ENCODE measurements at places on chromosomes 4 and X.

DNA sequence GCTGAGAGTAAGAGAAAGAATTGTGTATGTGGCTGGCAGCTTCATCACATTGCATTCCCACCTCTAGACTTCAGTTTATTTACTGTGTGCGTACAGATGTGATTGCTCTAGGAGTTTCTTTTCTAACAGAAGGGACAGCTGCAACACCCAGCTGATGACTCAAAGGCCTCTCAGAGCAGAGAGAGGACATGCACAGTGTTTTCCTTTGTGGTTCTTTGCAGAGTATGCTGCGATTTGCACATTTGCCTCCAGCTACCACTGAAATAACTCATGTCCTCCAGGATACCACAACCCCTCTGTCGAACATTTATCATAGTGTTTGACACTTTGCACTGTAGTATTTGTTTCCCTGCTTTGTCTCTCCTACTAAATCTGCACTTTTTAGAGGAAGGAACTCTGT is 294.1 kb downstream of the STIM2 start:
- no peak for ATAC-seq

GRCh38 chrX:96455078-96455477 is 229.6 kb upstream of the DIAPH2 start:
- ATAC-seq = no peak

DNA sequence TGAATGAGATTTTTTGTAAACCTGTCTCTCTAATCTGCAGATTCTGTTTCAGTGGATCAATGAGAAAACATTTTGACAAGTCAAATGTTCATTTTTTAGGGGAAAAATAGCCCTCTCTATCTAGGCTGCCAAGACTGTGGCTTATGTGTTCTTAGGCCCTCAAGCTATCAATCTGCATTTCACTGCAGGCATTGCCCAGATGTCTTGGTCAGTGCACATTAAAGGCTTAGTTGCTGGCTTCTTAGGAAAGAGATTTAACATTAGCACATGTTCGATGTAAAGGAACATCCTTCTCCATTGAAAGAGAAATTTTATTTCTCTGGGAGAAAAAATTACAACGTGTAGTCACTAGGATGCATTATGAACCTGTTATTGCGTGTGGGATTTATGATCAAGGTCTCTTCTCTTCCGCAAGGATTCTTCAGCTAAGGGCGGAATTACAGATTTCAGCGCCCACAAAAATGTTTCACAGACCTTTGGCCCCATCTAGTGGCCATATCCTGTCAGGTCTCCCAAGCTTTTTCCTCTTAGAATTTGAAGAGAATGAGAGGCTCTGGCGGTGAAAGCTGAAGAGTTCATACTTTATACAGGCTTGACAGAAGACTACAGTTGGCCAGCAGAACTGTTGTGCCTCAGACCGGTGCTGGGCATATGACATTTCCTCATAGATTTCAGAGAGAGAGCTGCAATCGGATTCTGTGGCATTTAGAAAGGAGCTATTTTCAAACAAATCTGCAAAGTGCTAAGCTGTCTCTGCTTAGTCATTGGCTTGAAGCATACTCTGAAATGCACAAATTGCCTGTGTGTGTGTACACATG is 144.6 kb upstream of the NOCT start:
- no peak for ATAC-seq

DNA sequence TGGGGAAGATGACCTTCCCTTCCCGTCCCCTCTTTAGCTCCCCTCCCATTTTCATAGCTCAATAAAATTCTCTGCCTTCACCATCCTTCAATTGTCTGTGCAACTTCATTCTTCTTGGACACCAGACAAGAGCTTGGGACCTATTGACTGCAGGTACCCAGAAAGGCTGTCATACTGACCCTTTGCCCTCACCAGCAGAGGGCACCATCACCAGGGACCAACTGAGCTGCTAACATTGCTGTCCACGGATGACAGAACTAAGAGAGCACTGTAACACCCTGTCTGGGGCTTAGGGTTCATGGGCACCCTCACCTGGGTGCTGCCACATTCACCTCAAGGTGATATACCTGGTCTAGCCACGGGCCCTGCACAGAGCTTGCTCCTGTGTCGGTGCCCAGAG is 141.3 kb upstream of the VCX3B start:
- ATAC-seq = no peak

GRCh38 chrX:33207056-33207455 is 4.3 kb downstream of the DMD start:
- ATAC-seq = no peak

DNA sequence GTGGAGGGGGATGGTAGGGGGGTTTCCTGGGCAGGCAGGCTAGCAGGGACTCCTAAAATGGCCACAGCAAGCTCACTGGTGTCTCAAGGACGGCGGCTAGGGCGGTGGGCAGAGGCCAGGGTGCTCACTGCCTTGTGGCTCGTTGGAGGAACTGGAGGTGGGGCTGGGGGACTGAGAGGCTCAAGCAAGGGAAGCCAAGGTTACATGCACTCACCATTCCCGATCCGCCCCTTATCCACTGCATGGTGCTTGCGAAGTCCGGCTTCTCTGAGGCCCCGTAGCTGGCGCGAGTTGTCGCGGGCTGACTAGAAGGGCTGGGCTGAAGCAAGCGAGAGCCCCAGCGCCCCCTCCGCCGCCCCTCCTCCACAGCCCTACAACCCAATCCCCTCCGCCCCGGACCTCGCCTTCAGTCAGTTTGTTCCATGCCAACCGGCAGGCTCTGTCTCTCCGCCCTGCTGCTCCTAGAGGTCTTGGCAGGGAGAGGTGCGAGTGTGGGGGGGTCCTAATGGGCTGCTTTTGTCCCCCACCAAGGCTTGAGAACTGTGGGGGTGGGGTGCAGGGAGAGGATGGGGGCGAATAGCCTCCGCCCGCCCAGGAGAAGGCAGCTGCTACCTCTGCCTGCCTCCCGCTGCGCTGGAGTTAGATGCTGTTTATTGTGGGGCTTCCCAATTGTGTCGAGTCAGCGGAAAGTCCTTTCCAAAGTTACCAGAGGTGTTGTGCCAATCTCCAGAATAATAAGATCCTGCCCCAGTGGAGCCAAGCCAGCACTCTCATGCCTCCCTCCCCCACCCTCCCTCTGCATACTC is at the start of gene ARHGEF9:
TSS of gene ARHGEF9 (minus strand) at position 313 of the 806 bp plus-strand sequence. CDS start at position 244, 69 bp downstream.
- ATAC-seq = no peak

DNA sequence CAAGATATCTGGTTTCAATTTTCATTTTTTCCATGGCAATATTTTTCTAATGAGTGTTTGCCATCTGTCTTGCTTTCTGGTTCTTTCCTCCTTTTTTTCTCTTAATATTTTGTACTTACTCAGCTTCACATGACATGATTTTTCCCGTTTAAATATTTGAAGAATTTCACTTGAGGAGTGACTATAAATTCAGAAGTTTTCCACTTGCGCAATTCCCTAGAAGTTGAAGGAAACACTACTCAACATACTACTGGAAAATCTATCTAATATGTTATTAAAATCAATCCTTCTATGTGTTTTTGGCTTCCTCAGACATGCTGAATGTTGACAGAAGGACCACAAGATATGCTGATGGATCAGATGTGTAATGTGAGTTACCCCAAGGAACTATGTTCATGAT is 36.8 kb upstream of the BANK1 start:
- ATAC-seq = no peak

DNA sequence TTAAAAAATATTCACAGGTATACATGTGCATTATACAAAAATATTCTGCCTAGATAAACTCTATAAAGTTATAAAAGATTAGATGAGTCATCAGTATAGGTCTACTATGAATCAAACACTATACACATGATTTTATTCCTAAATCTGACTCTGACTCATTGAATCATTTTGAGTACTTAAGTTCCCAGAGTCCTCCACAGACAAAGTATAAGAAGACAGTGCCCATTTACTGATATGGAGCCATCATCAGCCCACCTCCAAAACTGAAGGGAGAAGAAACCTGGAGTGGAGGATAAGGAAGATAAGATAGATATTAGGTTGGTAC is 28.7 kb upstream of the ANTXR2 start:
- no peak for ATAC-seq

- no peak for ATAC-seq
Measured at GRCh38 chr4:163988391-163988790, 493.9 kb downstream of the TMA16 start.

DNA sequence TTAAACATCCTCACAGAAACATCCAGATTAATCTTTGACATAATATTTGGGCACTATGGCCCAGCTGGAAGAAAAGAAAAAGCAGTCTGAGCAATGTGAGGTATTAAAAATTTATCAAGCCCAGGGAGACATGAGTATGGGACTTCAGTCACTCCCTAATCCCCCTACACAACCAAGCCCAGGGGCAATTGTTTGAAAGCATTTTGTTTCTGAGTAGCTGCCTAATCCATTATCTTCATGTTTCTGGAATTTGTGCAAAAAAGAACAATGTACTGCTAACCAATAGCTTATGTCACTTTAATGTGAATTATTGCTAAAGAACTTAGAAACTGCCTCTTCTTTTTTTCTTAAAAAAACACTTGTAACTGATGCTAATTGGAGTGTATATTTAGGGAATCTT is 360.7 kb downstream of the TEX13C start:
- ATAC-seq = no peak

Measured in stimulated activated memory B cell treated with anti-CD40 and anti-IgM and Interleukin-4, amounts not matched to agents 10 μg/mL and 1 μg/mL and 100 μg/mL, for 72 hours (primary cell).